Suppressor macrophage (primary cell): ENCODE measurements at places on chromosomes 12 and 14.

DNA sequence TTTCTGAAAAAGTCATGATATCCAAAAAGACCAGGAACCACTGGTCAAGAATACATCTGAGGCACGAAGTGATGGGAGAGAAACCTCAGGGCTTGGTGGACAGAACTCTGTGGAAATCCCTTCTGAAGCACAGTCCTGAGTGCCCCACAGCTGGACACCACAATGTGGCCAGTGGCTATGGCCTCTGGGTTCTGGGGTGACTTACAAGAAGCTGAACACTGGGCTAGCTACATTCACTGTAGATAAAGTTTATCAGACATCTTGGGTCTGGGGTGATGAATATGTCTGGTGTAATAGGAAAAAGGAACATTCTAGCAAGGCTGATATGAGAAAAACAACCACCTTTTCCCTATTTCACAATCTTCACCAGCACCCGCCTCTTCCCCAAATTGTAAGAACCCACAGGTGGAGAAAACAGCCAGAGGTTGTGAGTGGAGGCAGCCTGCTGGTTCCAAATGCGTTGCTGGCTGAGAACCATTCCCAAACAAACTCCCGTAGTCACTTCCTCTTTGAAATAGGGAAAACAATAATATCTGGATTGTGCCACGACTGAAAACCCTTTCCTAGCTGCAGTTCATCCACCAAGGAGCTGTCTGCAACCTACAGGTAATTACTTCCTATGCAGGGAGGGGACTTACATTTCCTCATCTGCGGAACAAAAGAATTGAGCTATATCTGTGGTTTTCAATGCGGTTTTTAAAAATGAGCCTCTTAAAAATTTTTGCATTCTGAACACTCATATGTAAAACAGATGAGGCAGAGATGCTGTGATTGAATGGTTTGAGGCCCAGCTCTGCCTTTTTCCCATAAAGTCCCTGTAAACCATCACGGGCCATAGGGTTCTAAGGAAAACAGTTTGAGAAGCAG is 193.6 kb downstream of the SLC41A2 start:
- no peak for DNase-seq

DNA sequence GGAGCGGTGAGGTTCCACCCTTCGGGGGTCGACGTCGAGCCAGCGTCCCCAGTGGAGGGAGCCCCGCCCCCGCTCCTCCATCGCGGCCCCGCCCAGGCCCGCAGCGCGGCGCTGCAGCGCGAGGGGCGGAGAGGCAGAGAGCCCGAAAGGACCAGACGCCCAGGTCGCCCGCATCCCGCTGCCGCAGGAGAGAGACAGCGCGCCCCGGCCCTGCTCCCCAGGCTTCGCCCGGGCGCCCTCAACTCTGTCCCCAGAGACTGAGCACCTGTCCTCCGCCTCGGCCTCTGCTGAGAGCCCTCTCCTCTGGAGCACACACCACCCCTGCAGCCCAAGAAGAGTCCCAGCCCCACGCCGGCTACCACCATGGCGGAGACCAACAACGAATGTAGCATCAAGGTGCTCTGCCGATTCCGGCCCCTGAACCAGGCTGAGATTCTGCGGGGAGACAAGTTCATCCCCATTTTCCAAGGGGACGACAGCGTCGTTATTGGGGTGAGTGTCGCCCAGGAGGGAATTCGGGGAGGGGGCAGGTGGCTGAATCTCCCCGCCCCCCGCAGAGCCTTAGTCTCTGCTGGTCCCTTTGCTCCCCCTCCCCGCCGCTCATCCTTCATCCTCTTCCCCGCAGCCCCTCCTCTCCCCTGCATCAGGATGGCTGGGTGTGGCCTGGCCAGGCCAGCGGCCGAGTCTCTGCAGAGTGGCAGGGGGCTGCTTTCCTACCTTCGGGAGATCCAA is at the start of gene KIF5A:
Gene KIF5A, plus strand, starts transcription at position 136 of the 732 bp plus-strand sequence. Its CDS starts 228 bp downstream, at position 364.
- peak; percentile 22 for DNase-seq

DNA sequence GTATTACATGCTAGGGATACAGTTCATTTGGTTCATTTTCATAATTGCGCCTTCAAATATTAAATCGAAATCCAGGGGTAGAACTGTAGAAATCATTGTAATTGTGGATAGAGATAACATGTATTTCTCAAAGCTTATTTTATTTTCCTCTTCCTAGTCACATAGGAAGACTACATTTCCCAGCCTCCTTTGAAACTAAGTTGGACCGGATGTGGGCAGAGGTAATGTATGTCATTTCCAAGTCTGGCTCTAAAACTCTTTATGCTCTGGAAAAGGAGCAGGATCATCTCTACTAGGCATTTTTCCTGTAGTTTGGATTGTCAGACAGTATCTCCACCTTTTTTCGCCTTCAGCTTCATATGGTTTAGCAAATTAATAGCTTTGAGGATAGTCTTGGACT is 70.1 kb upstream of the CRY1 start:
- DNase-seq, result no peak

DNA sequence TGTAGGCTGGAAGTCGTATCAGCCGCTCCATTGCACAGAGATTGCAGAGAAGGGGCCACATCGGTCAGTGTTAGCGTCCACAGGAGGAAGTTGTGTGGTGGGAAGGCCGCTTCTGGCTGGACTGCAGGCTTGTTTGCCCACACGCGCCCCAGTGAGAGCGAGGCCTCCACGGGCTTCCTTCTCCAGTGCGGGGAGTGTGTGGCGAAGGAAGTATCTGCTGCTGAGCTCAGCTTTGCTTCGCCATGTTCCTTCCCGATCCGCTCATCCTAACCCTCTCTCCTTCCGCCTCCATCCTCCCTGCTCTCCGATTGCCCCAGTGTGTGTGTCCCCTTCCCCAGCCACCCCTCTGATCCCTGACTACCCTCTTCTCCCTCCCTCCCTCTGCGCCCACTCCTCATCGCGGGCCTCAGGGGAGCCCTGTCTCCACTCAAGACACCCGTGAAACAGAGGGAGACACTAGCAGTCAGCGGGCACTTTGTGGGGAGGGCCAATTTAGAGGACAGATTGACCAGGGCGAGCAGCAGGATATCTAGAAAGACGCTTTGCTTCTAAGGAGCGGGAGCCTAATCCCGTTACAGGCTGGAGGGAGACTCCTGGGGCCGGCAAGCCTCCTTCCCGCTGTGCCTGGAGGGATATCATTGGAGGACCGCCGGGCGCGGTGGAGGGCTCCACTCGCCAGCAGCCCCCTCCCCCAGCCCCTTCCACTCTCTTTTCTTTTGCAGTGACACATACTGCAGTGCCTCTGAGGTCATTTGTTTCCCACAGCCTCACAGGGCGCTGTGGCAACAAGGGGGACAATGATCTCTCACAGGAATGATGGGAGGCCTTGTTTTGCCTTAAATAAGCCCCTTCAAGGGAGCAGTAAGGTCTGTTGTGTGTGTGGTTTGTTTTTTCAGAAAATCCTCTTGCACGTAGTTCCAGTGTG is 428.8 kb downstream of the ZFP36L1 start:
- peak; percentile 85 for DNase-seq

GRCh38 chr14:74691456-74691855 is 21.4 kb downstream of the AREL1 start:
- DNase-seq, result no peak

- peak; percentile 82 for DNase-seq
These were observed 1.9 kb downstream of the ARHGEF40 start for GRCh38 chr14:21072031-21072473.

GRCh38 chr14:81162941-81163340 is 57.8 kb downstream of the GTF2A1 start:
- DNase-seq, result peak; percentile 73

- DNase-seq, result no peak
These were observed 80.7 kb upstream of the METAP2 start for GRCh38 chr12:95393191-95393790.

GRCh38 chr12:79776111-79776510 is 85.3 kb upstream of the PAWR start:
- no peak for DNase-seq

DNA sequence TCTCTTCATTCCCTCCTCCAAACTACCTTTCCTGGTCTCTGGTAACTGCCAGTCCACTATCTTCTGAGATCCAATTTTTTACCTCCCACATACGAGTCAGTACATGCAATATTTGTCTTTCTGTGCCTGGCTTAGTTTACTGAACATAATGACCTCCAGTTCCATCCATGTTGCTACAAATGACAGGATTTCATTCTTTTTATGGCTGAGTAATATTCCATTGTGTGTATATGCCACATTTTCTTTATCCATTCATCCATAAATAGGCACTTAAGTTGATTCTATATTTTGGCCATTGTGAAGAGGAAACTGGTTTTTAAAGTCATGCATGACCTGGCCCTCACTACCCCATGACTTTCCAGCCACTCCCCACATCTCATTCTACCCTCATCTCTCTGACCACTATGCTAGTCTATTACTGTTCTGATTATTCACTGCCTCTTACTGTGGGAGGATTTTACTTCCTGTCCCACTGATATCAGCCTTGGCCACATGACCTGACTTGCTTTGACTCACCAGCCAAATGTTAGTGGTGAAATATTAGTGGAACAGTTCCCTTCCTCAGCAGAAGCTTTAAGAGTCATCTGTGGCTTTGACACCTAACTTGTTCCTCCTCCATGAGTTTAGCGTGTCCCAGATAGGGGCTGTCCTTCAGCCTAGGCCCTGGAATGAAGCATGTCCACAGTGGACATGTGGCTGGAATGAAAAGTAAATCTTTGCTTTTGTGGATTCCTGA is 52.2 kb downstream of the GOLGA5 start:
- peak; percentile 95 for DNase-seq

DNA sequence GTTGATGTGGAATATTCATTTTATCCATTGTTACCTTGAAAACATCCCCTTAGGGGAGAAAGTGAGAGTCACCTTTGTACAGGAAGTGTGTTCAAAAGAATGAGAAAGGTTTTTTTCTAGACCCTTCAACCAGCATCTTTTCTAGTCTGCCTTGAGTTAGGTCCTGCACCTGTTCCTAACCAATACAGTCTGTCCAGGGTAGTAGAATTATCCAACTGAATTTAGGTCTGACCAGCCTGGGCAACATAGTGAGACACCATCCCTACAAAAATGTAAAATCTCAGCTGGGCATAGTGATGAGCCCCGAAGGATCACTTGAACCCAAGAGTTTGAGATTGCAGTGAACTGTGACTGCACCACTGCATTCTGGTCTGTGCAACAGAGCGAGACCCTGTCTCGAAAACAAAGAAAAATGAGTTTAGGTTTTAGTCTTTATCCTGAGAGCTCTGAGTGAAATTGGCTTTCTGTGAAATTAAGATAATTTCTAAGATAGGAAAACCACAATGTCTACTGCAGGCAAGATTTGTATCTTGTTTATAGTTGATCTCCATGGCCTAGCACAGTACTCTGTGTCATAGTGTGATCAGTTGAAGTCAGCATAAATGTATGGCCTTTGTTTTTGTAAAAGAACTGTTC is 25.2 kb downstream of the ARHGAP5 start:
- DNase-seq, result no peak

DNA sequence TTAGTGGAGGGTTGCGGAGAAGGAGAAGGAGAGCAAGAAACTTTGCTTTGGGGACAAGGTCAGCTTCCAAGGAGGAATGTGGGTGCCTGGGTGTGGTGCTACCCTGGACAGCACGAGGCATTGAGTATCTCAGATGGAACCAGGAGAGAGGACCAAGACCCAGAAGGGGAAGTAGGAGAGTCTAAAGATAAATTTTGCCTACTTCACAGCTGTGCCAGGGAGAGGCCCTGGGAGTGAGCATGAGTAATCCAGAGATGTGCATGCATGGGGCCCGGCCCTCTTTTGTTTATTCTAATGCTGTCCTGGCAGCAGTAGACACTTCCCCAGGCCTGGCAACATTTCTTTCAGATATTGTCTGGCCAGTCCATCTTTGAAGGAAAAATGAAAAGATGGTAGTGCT is 49.5 kb upstream of the GNPNAT1 start:
- peak; percentile 76 for DNase-seq

DNA sequence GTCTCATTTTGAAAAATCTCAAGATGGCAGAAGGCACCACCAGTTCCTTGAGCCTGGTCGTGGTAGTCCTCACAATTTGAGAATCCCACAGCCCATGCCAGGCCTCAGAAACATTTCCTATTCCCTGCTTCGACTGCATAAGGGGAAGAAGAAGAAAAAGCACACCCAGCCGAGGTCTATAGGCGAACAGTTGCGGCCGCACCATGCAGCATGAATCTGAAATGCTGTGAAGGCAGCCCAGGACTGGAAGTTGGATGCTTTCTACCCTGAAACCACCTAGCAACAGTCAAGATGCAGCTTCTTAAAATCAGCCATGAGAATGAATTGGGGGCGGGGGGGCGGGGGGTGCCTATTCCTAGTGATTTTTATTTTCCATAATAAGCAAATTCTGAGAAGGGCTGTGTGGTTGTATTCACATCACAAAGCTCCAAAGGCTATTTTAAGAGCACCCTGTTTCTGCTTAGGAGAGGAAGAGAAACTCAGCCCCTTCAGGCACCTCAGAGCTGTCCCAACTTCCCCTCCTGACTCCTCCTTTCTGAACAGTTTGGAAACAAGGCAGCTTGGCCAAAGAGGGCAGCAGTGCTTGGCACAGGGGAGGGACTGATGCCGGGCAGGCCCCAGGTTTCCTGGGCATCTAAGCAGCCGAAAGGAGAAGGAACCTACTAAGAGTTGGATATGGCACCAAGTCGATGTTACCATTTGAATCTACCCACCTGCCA is 172.5 kb upstream of the FOXN3 start:
- DNase-seq, result peak; percentile 76

- peak; percentile 64 for DNase-seq
These were observed 68.9 kb downstream of the NCOR2 start for GRCh38 chr12:124498275-124499189.

GRCh38 chr14:99122521-99123125 is 149.4 kb downstream of the BCL11B start:
- DNase-seq, result no peak

GRCh38 chr12:50107416-50108268 is 3.8 kb downstream of the GPD1 start:
- no peak for DNase-seq

DNA sequence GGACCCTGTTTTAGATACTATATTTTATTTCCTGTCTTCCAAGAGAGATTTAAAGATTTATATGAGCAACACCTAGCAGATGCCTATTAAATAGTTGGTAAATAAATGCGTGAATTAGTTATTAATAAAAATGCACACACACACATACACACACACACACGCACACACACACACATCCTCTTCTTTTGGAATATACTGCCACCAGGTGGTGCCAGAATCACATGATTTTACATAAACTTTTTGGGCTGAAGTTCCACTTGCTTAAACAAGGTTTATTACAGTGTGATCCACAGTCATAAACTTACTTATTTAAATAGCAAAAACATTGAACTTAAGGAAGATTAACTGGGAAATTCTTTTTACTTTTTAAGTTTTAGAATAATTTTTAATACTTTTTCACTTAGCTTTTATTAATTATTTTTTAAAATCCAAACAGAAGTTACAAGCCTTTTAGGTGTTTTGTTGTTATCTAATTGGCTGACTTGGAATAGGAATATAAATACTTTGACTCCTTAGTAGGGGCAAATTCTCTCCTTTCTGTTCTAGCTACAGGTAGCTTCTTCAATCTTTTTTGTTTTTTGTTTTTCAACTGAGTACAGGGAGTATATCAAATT is 17.5 kb downstream of the RAD51B start:
- DNase-seq, result peak; percentile 88

DNA sequence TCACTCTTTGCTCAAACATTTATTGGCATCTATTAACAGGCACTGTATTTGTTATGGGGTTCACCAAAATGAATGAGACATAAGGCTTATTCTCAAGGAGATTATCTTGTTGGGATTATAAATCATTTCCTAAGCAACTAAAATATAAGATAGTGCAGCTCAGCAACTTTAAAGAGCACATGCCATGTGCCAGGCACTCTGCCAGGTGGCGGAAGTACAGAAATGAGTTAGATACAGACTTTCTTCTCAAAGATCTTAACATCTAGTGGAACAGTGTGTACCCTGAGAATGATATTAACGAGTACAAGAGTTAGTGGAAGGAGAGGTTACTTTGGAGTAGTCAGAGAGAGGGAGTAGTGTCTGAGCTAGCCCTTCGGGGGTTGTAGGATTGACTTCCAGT is 28.4 kb upstream of the TOMM20L start:
- DNase-seq, result no peak
